ENCODE measurements at places on chromosomes 16 and 17. TPM values are rescaled to one million over a fixed set of nuclear protein-coding genes. Genes with fewer than 3 reads are reported as not detected.

MYH3 gene
- total RNA-seq = 12.0 TPM

SECTM1 gene
- 6.7 TPM for total RNA-seq

CLEC10A gene
- total RNA-seq = not detected

DNA sequence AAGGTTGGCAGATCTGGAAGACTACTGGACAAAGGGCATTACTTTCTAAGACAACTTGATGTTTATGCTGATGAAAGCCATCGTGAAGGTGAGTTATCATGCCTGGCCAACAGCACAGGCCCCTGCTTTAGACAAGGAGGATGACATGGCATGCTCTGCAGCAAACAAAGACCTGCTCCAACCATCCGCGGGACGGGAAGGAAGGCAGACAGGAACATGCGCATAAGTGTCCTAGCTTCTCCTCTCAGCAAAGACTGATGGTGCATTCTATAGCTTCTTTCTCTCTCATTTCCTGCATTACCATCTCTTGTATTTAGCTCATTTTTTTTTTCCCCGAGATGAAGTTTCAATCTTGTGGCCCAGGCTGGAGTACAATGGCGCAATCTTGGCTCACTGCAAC, 5.4 kb downstream of the NPLOC4 start:
- DNase-seq = no peak

DNA sequence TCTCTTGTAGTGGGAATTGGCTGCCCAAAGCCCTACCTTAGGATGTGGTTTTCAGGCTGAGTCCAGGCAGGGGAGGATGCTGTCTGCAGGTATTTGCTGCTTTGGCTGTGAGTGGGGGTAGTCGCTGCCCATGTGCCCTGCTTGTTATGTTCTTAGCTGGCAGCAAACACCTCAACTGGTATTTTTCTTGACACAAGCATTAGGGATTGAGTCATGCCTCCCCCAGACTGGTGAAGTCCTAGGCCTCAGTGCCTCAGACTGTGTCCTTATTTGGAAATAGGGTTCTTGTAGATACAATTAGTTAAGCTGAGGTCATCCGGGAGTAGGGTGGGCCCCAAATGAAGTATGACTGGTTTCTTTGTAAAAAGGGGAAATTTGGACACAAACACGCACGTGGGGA, 808.3 kb upstream of the EEF2KMT start:
- DNase-seq = no peak

DNA sequence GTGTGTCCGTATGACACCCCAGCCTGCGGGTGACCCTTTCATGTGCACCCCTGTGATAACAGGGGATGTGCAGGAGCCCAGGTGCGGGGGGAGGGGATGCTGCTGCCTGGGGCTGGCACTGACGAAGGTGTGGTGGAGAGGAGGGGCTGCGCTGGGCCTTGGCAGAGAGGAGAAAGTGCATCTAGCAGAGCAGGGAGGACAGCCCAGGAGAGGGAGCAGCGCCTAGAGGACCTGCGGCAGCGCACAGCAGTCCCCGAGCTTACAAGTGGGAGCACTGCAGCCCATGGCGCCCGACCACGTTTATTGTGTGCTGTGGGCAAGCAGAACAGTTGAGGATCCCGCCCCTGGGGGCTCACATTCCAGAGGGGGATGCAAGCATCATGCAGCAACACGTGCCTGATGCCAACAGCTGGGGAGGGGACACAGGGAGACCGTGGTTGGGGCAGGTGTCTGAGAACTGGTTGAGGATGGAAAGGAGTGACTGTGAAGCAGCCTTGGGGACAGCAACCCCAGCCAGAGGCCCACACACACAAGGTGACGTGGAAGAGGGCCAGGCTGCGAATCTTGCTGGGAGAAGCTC, 10.9 kb upstream of the SLC7A5 start:
- DNase-seq = no peak

MSRB1 gene
- total RNA-seq = 2.2 TPM

FBXO39 gene
- total RNA-seq = 5.5 TPM

SDK2 gene
- total RNA-seq = 0.96 TPM

DNA sequence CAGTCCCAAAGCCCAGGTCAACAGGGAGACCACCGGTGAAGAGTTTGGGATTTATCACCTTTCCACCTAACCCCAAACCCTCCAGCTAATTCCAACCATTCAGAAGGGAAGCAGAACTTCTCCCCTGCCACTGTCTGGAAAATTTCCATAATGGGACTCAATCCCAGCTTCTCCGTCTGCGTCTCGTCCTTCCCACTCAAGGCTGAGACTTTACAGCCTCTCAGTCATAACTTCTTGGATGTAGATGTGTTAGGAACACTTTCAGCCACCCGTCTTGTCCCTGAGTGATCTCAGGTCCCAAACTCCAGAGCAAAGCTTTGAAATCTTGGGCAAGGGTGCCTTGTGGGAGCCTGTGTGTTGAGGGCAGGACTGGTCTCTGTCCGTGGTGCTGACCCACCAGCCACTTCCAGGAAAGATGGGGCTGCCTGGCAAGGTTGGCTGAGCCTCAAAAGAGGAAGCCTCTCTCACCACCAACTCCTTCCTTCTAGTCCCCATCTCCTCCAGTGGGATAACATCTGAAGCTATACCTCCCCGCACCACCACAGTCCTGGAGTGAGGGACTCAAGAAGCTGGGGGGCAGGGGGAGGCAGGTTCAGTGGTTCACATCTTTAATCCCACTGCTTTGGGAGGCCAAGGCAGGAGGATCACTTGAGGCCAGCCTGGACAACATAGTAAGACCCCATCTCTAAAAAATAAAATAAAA, 9.3 kb downstream of the GAS2L2 start:
- peak; percentile 48 for DNase-seq

DNA sequence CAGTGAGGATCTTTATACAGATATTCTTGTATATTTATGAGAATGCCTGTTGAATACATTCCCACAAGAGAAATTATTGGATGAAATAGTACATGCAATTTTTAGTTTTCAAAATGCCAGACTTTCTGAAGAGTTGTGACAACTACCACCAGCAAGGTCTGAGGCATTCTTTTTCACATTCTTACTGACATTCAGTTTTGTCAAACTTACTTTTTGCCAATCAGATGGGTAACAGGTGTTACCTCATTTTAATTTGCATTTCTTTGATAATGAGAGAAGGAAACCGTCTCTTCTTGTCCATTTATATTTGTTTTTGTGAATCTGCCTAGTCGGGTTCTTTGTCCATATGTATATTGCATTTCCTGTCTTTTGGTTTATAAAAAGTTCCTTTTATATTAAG, 24.3 kb downstream of the NOL11 start:
- no peak for DNase-seq

DNA sequence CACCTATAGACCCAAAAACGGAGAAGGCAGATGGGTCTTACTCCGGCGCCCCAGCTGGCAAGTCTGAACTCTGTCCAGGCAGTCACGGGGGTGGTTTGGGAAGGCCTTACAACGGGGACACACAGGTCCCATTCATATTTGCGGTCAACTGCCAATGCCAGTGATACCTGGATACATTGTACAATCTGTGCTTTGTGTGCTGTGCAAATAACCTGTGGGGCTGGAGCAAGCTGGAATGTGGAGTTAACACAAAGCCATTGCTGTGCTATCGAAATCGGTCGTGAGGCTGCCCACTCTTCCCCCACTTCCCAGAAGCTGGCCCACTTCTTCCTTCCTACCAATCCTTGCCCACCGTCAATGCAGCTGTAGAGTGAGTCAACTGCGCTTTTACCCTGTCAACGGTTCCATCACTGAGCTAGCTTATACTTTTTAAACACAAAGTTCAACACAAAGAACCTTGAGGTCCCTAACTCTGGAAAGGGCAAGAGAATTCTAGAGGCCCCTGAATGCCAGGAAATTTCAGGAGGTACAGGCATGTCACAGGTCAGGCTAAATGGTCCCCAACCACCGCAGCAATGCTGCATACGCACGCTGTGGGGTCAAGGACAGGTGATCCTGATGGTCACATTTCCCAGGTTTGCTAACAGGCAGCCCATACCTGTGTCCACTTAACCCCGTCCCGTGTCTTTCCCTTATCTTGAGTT, 122.8 kb downstream of the ZFHX3 start:
- DNase-seq = no peak

DNA sequence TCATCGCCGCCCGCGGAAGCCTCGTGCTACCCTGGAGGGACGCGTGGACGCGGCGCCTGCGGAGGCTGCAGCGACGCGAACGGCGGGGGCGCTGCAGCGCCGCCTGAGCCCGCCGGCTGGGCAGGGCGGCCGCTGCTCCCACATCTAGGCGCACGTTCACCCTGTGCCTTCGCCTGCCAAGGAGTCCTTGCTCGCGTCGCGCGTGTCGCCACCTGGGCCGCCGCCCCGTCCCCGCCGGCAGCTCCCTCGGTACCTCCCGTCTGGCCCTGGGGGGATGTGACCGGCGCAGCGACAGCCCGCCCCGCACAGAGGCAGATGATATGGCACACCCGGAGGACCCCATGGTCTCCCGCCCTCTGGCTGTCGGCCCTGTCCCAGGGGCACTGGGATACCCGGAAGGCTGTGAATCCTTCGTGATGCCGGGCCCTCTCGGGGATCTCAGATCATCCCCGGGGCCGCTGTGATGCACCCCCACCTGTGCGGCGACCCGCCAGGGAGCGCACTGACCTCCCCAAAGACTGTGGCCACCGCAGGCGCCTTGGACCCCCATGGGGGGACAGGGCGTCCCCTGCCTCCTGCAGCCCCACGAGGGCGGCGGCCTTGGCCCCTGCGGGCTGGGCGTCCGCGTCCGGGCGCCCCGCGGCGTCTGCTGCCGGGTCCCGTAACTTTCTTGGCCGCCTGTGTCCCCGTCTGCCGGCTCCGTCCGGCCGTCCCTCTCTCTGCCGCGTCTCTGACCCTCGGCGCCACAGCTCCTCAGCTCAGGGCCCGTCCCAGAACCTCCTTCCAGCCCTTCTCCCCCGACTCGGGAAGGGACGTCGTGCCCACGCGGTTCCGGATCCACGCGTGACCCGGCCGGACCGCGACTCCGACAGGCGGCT, 689 bp upstream of the TBC1D24 start:
- DNase-seq = peak; percentile 38

- DNase-seq = no peak
These were observed 5.8 kb downstream of the ARMC7 start for GRCh38 chr17:75115555-75115954.

GRCh38 chr16:70453892-70454221, 538 bp upstream of the FCSK start:
- no peak for DNase-seq

GRCh38 chr17:17121162-17121561, 78.9 kb downstream of the MPRIP start:
- DNase-seq = no peak

DNA sequence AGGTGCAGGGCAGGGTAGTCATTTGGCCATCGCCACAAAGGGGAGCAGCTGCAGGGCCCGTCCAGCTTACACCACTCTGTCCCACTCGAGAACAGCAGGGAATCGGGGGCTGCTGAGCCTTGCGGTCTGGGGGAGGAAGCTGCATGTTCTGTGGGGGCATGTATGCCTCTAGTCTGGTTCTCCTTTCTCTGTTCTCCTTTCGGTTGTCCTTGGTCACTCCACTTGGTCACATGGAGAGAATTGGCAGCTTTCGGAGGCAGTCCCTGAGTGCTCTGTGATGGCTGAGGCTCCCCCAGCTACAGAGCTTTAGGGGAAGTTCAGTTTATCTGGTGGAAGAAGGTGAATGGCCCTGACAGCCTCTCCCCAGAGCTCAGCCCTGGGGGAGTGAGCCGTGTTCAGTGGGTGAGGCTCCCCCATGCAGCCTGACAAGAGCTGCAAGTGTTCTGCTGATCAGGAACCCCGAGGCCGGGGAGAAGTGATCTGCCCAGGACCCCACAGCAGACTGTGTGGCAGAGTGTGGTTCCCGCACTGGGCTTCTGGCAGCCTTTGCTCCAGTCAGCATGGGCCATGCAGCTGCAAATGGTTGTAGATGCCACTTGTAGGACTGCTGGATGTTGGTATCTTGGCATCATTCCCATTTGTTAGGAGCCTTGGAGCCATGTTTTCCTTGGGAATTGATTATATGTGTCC, 22.3 kb upstream of the SMPD3 start:
- DNase-seq = peak; percentile 60

GRCh38 chr17:17073581-17074403, 31.5 kb downstream of the MPRIP start:
- DNase-seq = peak; percentile 77

DNA sequence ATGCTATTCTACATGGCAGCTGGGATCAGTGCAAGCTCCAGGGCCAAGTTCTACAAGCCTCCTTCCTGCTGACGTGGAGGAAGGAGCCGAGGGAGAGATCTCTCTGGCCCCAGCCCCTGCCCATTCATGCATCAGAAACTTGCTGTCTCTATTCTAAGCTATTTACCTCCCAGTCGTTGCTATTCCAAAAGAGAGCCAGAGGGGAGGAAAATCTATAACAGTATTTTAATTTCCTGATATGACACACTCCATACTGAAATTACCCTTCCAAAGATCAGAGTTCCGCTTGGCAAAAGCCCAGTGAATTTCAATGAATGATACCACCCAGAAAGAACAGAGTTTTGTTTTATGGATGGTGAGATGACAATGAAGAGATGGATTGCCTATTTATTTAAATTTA, 133.4 kb downstream of the GRIN2A start:
- DNase-seq = no peak

HSPB9 gene
- not detected for total RNA-seq

DNA sequence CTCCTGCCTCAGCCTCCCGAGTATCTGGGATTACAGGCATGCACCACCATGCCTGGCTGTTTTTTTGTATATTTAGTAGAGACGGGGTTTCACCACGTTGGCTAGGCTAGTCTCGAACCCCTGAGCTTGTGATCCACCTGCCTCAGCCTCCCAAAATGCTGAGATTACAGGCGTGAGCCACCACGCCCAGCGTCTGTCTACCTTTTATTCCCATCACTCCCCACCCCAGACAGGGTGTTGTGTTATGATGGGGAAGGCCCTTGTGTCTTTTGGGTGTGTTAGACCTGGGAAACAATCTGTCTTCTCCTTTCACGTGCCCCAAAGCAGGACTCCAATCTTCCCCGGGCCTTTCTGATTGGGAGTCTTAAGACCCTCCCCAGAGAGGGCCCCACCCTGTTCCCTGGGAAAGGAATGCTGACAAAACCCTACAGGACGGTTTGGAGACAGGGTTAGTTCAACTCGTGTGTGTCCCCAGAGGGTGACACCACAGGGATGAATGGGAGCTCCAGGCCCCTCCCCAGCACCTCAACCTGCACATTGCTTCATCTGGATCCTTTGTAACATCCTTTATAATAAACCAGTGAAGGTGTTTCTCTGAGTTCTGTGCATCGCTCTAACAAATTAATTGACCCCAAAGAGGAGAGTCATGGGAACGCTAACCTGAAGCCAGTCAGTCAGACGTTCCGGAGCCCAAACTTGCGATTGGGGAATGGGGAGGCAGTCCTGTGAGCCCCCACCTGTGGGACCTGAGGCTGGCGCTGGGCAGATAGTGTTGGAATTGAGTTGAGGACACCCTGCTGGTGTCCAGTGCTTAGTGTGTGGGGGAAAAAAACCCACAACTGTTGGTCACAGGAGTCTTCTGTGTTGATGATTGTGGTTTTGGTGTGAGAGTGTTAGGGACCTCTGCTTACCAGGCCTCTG, 3.2 kb upstream of the ELOB start:
- DNase-seq = no peak

CHST6 gene
- 0.48 TPM for total RNA-seq

Data from umbilical cord (tissue), 2 donors.